ENCODE measurements at places on chromosomes 3 and 15.

- no peak for DNase-seq
Measured at GRCh38 chr3:147604136-147604535, 195.0 kb downstream of the ZIC1 start.

- no peak for DNase-seq
Measured at GRCh38 chr3:3586843-3587646, 212.2 kb upstream of the LRRN1 start.

DNA sequence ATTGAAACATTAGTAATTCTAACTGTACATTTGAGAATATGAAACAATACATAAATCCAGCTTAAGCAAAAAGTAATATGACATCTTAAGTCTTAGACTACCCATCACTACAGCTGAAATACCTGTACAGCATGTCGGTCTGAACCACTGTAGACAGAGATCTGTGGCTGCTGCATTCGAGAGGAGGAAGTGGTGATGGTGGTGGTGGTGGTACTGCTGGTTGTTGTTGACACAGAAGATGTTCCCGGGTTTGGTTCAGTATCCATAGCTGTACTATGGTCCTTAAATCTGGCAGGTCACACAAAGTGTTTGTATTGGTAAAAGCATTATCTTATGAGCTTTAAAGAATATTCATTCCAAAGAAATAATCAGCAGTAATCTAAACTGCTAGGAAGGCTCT lies 2.9 kb downstream of the PHC3 start:
- DNase-seq, result no peak

DNA sequence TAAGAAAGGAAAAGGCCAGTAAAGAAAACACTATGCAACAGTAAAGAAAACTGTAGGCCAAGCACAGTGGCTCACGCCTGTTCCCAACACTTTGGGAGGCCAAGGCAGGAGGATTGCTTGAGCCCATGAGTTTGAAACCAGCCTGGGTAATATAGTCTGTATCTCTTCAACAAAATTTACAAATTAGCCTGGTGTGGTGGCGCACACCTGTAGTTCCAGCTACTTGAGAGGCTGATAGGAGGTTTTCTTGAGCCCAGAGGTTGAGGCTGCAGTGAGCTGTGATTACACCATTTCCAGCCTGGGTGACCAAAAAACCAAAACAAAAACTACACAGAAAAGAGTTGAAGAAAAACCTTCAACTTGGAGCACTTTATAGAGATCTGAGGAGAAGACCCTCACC lies 31.8 kb downstream of the DAG1 start:
- no peak for DNase-seq

GRCh38 chr3:13004376-13004775 lies 68.9 kb downstream of the IQSEC1 start:
- DNase-seq, result no peak

GRCh38 chr15:78739996-78740903 lies 71.0 kb downstream of the ADAMTS7 start:
- DNase-seq, result peak; percentile 87

- DNase-seq, result no peak
Measured at GRCh38 chr3:123620343-123620742, 35.5 kb upstream of the HACD2 start.

DNA sequence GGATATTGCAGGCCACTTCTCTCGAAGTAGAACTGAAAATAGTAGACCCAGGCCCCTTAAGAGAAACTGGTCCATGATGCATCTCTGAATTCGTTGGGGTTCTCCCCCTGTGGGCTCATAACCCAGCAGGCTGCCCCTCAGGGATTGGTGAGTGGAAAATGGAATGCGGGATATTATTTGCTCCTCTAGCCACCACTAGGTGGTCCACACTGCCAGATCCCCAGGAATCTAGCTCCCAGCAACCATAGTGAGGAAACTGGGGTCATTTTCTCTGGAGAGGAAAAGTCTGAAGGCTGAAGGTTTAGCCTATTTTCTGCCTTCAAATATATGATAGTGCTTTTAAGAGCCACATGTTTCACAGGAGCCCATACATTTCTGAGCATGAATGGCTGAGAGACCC lies 6.7 kb downstream of the CX3CR1 start:
- peak; percentile 21 for DNase-seq

DNA sequence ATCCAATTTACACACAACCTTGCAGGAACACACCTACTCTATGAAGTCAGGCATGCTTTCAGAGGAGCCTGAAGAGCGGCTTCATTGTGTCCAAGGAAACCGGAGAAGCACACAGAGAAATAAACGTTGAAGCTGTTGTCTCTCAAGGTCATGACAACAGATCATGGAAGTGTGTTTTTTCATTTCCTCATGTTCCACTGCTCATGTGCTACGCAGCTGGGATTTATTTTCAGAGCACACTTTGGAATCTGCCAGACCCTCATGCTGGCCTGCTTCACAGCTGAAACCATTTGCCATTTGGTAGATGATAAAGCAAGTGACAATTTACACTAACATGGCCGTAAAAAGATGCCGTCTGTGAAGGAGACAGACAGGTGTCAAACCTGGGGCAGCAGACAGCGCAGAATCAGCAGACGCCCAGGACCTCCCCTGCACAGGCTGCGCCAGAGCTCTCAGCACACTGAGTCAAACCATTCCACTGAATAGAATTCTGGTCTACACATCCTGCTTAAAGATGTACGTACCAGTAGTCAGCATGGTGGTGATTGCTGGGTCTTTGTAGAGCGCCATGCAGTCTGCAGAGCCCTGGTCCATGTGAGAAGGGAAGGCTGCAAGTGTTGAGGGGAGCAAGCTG lies 99.3 kb downstream of the ARNT2 start:
- no peak for DNase-seq

DNA sequence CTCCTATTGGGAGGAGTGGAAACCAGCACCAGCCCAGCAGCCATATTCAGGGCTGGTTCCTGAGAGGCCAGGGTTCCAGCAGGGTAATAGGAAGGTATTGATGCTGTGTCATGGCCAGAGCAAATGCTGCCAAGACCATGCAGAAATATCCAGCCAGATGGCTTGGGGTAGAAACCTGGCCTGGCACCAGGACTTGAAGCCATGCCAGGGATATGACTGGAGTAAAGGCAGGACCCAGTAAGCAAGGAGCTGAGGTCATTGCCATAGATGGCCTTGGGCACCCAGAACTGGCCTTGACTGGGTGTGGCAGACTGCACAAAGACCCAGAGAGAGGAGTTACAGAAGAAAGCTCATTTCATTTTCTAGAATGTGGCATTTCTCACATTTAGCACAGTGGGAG lies 257.6 kb upstream of the GOLGA6L4 start:
- no peak for DNase-seq

DNA sequence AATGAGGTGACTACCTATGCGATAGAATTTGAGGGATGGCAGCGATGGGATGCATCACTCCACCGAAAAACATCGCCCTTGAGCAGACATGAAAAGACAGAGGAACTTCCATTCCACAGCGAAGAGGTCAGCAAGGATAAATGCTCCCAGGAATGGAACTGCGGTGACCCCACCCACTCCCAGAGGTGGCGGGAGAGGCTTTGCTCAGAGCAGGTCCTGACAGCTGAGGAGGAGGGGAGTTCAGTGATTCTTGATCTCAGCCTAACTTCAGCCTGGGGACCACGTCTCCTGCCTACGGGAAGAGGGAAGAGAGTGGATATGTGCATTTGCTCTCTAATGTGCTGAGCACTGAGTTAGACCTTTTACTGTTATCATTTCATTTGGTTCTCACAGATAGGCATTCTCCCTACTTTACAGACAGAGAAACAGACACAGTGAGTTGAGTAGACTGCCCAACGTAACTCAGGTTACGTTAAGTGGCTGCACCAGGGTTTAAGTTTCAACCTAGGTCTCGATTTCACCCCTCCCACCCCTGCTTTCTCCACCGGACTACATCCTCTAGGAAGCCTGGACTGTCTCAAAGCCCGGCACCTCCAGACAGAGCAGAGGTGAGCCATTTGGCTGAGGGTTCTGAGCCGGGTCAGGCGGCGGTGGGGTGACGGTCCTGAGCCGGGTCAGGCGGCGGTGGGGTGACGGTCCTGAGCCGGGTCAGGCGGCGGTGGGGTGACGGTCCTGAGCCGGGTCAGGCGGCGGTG lies 170.0 kb downstream of the RAB11A start:
- DNase-seq, result no peak

GRCh38 chr15:45586601-45587094 lies 531 bp upstream of the BLOC1S6 start:
- peak; percentile 23 for DNase-seq

DNA sequence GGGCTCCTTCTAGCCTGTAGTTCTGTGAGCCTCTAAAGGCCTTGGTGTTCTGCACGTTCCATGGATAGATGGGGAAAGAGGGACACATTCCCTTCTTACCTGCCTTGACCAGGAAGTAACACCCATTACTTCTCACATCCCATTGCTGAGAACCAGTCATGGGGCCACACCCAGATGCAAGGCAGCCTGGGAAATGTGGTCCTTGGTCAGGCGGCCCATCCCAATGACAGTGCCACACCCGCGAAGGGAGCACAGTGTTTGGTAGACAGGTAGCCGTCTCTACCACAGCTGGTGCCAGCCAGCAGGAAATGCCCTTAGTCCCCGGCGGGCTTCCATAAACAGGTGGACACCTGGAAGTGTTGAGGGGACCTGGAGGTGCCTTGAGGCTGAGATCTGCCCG lies 23.2 kb upstream of the LCTL start:
- DNase-seq, result peak; percentile 47

DNA sequence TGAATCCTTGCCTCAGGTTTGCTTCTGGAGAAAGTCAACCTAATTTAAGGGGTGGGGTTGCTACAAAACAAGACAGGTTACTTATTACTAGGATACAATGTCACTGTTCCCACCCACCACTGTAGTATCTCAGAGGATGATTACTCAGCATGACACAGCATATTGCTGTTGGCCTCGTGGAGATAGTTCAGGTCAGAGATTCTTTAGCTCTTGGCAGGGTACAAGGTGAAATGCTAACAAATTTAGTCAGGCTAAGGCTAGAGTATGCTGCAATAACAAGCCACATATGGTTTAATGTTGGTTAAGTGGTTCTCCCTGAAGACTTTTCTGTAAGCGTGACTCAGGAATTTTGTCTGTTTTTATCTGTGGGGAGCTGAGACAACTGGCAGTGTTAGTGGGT lies 161.8 kb downstream of the EDEM1 start:
- DNase-seq, result peak; percentile 57

DNA sequence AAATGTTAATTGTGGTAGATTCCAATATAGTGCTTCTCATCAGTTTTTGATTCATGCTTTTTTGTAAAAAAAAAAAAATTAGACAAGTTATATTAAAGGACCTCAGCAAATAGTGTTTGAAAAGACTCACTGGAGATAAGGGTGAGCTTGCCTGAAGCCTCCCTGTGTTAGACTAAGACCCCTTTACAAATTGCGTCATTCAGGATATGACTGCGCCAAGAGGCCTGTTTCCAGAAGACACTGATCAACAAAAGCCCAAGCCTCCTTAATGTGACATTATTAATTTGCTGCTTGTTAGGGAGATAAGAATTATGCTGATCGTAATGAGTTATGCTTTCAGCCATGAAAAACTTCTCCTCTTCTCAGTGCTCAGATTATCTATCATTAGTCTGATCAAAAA lies 13.0 kb upstream of the DNAJC13 start:
- no peak for DNase-seq

DNA sequence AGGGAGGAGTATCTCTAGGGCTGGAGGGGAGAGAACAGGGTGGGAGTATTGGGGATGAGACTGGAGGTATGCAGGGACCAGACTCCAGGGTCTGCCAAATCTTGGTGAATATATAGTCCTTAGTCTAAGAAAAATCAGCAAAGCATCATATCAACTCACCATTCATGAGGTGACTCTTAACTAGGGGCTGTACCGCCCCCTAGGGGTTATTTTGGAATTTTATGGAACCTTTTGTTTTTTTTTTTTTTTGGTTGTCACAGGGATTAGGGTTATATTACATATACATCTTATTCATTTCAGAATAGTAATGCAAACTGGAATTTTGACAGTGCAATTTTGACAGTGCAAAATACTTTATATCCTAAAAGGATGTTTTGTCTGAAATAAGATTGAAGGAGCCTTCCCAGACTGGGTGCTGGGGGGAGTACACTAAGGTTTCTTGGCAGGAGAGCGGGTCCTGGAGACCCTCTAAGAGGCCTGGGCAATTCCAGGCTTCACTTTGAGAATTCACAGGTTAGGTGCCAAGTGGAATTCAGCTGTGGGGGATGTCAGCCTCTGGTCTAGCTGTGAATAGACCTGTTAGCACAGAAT lies 7.5 kb downstream of the CMTM7 start:
- peak; percentile 51 for DNase-seq

DNA sequence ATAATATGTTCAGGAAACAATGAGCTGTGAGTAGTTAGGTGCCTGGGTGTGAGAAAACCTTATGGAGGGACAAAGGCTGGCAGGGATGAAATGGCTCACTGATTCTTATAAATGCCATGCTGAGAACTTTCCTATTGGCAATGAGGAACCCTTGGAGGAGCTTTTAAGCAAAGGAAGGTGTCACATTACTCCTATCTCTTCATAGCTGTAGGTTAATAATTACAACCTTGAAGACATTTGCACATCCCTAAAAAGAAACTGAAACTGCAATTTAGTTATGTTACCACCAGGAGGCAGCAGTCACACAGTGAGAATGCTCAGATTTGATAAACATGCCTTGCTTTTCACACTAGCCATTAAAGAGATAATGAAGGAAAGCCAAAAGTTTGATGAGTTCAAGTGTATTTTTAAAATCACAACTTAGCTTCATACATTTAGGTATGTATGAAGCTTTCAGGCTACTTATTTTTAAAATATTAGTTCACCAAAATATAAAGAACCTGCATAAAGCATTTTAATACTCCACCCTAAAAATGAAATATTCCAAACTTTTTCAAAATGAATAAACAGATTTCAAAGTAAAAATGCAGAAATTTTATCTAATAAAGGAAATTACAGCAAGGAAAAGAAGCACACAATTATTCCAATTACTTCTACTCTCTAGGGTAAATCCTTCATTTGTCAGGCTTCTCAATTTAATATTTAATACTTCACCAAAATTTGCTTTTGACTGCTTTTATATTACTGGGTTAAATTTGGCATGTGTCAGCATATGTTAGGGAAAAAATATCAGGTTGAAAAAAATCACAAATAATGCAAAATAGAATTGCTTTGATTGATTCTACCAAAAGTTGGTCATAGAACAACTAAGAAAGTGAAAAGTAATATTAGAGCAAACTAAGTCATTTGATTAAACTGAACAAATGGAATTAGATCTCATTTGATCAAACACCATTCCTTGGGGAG lies 136.9 kb upstream of the SLC2A2 start:
- peak; percentile 49 for DNase-seq

DNA sequence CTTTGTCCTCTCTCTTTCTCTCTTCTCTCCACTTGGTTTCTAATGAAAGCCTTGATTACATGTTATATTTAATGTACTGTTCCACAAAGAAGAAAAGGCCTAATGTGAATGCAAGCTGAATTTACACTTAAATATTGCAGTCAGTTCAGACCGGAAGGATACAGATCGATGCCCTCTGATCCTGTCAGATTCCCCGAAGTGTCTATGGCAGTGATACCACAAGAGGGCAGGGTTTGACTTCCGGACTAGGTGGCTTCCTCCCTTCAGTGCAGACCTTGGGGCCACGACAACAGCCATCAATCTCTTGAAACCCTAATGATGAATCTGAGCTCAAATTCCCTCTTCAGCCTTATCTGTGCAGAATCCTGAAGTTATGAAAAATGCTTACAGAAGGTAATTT lies 29.5 kb downstream of the AGTR1 start:
- peak; percentile 0 for DNase-seq

- DNase-seq, result no peak
Measured at GRCh38 chr15:55118344-55118870, 78.3 kb downstream of the RSL24D1 start.
